ENCODE measurements at places on chromosomes 3 and 15.
A peak's percentile ranks its signal among the peaks of the same experiment; 100 is the strongest.

- DNase-seq, result no peak
These were observed 494 bp downstream of the CPLX3 start for GRCh38 chr15:74826921-74827320.

- no peak for DNase-seq
These were observed 87.1 kb downstream of the LPP start for GRCh38 chr3:188241072-188241471.

DNA sequence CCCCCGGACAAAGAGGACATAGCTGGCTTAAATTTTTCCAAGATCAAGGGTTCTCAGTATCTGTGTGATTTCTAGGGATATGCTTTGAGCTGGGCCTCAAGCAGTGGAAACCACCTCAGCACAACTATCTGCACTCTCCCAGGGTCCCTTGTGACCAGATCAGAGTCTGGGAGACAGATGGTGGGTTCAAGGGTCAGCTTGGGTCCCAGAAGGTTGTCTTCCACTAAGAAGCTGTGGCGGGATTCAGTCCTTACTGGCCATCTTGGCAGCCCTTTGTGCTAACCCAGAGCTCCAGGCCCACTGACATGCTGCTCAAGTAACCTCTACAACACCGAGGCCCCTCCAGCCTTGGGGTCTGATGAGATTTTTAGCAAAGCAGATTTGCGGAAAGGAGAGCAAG is 2.7 kb downstream of the INSYN1 start:
- DNase-seq, result no peak

GRCh38 chr3:195873971-195874370 is 34.4 kb downstream of the TNK2 start:
- no peak for DNase-seq

- DNase-seq, result no peak
These were observed 94.1 kb downstream of the PLSCR2 start for GRCh38 chr3:146375219-146375618.

DNA sequence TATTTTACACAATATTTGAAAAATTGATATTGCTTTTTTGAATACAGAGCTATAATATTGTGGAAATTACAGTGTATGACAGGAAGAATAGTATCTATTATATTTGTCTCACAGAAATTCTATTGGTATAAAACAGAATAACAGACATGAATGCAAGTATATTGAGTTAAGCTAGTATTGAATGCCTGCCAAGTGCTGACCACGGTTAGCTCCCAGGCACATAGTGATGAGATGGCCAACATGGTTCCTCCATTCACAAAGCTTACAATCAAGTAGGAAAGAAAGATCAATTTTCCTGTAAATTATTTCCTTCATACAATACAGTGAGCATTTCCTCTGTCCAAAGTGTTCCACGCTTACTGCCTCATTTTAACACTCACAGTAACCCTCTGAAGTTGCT is 67.6 kb downstream of the TP63 start:
- peak; percentile 9 for DNase-seq

GRCh38 chr3:181694805-181695660 is 16.7 kb upstream of the SOX2 start:
- DNase-seq, result no peak

GRCh38 chr3:108051005-108051404 is 39.8 kb downstream of the CD47 start:
- no peak for DNase-seq

- DNase-seq, result no peak
These were observed 807.5 kb downstream of the IGSF11 start for GRCh38 chr3:118227191-118227590.

GRCh38 chr15:29511663-29512062 is 242.0 kb upstream of the NSMCE3 start:
- DNase-seq, result no peak

GRCh38 chr15:90035095-90035839 is 34.1 kb downstream of the ZNF710 start:
- peak; percentile 94 for DNase-seq

DNA sequence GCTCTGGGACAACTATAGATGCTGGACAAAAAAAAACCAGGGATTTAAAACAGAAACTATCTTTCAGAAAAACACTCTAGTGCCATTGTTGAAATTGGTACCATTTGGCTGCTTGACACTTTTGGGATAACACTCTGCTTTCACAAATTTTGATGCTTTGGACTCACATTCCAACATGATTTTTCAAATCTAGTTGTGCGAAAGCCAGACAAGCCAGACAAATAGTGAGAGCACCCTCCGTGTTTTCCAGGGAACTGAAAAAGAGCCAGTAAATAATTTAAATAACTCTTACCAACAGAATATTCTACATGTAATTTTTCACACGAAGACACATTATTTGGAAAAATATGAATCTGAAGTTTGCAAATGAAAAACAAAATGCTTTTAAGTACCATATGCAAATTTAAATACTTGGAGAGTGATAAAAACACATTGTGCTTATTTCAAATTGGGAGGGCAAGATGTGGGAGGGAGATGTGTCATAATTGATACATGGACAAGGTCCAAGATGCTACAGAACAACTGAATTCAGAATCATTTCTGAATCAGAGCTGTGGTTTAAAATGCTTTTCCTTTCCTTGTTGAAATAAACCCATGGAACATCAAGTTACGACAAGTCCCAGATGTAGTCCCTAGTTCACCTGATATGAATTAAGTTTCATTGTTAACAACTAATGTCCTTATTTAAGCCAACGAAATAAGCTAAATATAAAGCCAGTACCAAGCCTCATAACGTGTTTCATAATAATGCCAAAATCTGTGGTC is 144.2 kb upstream of the SOX2 start:
- DNase-seq, result no peak

DNA sequence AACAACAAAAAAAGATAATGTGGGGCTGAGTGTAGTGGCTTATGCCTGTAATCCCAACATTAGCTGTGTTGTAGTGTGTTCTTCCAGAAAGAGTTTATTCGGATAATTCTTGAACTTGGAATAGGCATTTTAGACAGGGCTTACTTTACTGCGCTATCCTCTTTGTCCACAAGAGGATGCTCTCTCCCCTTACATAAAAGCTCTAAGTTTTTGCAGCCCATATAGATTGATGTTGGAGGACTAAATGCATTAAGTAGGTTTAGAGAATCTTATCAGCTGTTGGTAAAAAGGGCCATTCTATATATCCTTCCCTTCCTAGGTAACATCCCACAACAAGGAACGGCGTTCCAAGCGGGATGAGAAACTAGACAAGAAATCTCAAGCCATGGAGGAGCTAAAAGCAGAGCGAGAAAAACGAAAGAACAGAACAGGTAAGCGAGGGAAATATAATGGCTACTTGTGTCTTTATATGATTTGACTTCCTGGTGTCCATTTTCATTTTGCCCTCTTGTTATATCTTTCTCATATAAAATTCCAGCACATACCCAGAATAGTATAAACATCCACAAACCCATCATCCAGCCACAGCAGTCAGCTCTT is 27.8 kb upstream of the ITPKA start:
- DNase-seq, result peak; percentile 65

- DNase-seq, result no peak
These were observed 11.6 kb downstream of the WWTR1 start for GRCh38 chr3:149646181-149646766.
